ENCODE measurements at places on chromosomes 6 and 20.

DNA sequence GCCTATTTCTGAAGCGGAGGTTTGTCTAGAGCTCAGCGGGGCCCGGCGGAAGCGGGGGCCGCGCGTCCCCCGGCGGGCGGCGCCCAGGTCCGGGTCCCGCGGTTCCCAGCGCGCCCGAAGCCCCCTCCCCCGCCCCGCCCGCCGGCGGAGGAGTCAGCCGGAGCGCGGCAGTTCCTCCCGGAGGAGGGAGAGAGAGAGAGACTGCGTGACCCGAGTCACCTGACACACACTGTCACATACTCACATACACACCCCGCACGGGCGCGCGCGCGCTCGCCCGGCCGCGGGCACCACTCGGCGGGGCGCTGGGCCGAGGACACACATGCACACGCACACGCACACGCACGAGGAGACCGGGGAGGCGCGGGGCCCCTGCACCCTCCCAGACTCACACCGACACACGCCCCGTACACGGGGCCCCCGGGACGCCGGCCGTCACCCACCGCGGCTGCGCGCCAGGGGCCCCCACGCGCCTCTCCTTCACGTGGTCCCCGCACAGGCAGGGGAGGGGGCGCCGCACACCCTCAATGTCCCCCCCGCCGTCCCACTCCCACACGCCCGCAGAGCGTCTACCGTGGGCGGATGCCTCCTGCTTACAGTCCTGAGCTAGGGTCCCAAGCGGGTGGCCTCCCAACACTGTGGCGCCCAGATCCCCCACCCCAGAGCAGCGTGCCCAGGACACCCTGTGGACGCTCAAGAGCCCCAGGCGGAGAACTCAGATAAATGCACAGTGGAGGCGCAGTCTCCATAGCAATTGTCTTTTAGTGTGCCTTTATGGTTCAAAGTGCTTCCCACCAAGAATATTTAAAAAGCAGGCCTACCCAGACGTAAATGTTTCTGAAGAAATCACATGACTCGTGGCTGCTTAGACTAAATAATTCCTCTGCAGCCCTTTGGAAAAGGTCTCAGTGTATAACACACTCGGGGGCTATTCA is at the start of gene RRAGD:
Gene RRAGD, minus strand, starts transcription at position 203 of the 935 bp plus-strand sequence. CDS start 280 bp downstream, outside the sequence.
- DNase-seq: no peak

DNA sequence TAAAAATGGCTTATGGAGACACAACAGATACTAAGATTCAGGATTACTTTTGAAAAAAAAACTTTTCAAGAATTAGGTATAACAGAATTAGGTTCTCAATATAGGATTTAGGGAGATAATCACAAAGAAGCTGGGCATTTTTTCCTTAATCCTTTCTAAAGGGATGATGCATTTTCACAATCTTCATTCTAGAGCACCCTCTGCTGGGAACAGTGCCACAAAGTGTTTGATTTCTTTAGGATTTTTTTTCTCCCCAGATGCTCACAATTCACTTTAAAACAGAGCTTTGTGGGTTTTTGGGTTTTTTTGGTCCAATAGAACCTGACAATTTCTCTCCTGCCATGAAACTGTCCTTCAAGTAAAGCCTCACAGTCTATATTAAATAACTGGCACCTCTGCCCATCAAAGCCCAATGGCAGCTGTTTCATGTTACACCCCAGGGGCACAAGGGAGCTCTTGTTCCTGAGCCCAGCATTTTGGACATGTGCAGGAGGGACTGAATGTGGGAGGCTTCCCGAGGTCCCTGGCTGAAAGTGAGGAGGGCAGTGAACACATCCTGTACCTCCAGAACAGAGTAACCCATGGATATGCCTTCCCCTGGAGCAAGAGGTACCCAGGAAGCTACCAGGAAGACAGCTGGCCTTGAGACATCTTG is 39.7 kb downstream of the PREP start:
- DNase-seq: peak; percentile 7

DNA sequence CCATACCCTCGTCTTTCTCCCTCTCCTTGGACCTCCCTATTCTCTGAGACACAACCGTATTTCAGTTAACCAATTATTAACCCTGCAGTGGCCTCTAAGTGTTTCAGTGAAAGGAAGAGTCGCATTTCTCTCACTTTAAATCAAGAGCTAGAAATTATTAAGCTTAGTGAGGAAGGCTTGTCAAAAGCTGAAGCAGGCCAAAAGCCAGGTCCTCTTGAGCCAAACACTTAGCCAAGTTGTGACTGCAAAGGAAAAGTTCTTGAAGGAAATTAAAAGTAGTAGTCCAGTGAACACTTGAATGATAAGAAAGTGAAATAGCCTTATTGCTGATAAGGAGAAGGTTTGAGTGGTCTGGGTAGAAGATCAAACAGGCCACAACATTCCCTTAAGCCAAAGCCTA is 58.3 kb downstream of the SNX9 start:
- DNase-seq: no peak

- no peak for DNase-seq
Measured at GRCh38 chr6:158536891-158537798, 22.7 kb upstream of the TMEM181 start.

- no peak for DNase-seq
Measured at GRCh38 chr6:27332692-27333641, 20.9 kb upstream of the POM121L2 start.

DNA sequence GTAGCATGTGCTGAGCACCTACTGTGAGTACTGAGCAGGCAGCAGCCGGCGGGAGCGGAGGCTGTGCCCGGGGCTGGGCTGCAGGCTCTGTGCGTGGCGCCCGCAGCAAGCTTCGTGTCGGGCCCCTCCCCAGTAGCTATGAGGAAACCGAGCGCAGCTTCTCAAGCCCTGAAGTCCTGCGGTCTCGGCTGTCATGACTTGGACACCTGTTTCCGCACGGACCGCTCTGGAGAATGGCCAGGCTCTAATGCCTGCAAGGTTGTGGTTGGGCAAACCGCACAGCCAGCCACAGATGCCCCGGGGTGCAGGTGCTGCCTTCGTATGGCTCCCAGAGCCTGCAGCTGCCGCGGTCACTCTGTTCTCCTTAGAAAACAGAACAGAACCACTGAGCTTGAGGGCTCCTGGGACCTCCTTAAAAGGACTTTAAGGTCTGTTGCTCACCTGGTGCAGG is 33.7 kb downstream of the PYGB start:
- DNase-seq: no peak

GRCh38 chr20:43960231-43960630 is 45.6 kb downstream of the TOX2 start:
- DNase-seq: no peak

DNA sequence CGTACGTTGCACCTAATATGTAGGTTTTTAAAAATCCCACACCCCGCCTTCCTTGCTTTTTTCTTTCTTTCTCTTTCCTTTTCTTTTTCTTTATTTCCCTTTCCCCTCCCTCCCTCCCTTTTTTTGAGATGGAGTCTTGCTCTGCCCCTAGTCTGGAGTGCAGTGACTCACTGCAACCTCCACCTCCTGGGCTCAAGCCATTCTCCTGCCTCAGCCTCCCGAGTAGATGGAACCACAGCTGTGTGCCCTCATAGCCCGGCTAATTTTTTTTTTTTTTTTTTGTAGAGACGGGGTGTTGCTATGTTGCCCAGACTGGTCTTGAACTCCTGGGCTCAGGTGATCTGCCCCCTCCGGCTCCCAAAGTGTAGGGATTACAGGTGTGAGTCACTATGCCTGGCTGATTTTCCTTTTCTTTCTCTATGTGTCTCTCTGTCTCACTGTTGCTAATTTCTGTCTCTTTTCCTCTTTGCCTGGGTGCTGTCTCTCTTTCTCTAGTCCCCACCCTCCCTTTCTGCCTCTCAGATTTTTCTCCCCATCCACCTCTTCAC is 61.2 kb downstream of the SRC start:
- no peak for DNase-seq

- DNase-seq: no peak
Measured at GRCh38 chr20:17594443-17594842, 24.6 kb downstream of the DSTN start.

GRCh38 chr6:17892097-17892686 is 95.2 kb downstream of the KIF13A start:
- DNase-seq: no peak

- no peak for DNase-seq
Measured at GRCh38 chr6:53751417-53751816, 43.4 kb upstream of the LRRC1 start.

- peak; percentile 16 for DNase-seq
Measured at GRCh38 chr20:40848526-40848925, 159.5 kb upstream of the MAFB start.

DNA sequence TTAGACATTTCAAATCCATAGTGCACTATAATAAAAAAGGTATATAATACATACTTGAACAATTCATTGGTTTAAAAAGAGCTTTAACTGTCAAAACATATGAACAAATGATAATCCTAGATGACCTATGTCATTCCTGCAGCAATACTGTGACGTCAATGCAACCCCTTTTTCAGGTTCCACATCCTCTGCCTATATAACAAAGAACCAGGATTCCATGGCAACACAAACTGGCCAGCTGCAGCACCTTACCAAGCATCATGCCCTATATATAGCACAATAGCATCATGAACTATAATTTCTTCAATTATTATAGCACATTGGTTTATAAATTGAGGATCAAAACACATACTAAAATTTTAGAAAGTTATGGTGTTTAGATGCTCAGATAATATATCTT is 578 bp upstream of the PTCHD4 start:
- no peak for DNase-seq

GRCh38 chr6:44504301-44504791 is 116.8 kb downstream of the CDC5L start:
- DNase-seq: peak; percentile 49

DNA sequence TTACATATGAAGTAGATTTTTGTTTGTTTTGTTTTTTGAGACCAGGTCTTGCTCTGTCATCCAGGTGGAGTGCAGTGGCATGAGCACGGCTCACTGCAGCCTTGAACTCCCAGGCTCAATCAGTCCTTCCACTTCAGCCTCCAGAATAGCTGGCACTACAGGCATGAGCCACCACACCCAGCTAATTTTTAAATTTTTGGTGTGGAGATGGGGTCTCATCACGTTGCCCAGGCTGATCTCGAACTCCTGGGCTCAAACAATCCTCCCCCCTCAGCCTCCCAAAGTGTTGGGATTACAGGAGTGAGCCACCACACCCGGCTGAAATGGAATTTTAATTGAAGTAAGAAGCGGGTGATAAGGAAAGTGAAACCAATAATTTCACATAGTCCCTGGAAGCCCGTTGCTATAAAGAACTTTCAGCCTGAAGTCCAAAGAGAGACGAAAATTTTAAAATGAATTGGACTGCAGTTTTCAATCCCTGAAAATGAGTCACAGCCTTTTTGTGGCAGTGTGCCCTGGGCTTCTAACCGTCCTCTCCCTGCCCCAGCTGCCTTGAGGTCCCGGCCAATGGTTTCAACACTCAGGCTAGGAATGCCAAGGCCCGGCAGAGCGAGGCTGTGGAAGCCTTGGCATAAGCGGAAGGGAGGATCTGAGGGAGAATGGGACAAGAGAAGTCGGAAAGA is 757 bp downstream of the RAET1E start:
- DNase-seq: no peak

GRCh38 chr6:143806282-143807102 is 36.6 kb upstream of the LTV1 start:
- DNase-seq: no peak

- no peak for DNase-seq
Measured at GRCh38 chr6:14146506-14147096, 29.0 kb downstream of the CD83 start.

- DNase-seq: no peak
Measured at GRCh38 chr20:43953919-43954592, 39.4 kb downstream of the TOX2 start.

- no peak for DNase-seq
Measured at GRCh38 chr6:106112433-106112832, 26.3 kb downstream of the PRDM1 start.

DNA sequence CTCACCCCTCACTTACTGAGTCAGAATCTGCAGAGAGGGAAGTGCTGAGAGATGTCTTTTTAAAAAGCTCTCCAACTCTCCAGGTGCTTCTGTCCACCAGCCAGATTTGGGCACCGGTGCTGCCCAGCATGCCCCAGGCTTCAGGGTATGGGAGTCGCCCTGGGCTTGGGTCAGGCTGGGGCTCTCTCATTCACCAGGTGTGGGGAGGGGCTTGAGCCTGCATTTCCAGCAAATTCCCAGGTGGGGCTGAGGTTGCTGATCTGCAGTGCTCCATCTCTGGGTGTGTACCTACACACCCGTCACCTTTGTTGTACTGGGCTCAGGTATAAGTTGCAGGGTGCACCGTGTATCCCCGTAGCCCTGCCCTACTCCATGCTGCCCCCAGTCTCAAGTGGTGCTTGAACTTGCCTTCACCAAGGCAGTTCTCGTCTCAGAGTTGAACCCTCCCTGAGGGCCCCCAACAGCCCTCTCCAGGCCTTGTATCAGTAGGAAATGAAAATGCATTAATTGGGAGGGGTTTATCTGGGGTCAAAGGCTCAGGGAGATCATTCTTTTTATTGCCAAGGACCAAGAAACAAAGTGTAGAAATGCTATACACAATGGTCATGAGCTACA is 23.5 kb downstream of the PPP1R3G start:
- no peak for DNase-seq

GRCh38 chr6:42051268-42051653 is 937 bp downstream of the TAF8 start:
- no peak for DNase-seq

DNA sequence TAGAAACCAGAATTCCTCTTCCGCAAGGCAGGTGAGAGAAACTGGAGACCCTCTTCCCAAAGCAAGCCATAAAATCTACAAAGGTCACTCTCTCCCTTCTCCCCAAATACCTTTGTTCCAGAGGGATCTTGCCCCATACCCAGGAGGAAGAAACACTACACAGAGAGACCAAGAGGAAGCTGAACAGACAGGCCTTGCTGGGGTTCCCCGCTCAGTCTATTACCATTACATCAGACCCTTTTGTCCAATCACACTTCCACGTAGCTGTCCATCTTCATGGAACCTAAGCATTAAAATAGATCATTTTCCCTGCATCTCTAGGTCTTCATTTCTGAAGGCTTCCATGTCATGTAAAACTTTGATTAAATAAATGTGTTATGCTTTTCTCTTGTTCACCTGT is 32.1 kb downstream of the METTL24 start:
- no peak for DNase-seq

- no peak for DNase-seq
Measured at GRCh38 chr6:167394339-167394738, 69.5 kb downstream of the TTLL2 start.

- DNase-seq: no peak
Measured at GRCh38 chr20:41352666-41353065, 12.0 kb downstream of the LPIN3 start.

DNA sequence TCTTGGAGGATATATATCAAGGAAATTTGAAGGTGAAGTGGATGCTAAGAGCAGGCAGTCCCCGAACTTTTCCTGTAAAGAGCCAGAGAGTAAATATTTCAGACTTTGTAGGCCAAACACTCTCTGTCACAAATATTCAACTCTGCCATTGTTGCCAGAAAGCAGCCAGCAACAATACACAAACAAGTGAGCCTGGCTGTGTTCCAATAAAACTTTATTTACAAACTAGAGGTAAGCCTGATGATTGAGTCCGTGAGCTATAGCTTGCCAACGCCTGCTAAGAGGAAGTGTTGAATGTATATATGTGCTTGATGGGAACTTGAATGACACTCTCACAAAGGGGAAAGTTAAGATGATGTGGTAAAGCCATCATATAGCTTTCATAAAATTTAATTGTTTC is 166.0 kb upstream of the PLN start:
- DNase-seq: no peak

GRCh38 chr6:140782941-140783340 is 1349.8 kb upstream of the GJE1 start:
- no peak for DNase-seq

GRCh38 chr6:127463056-127463455 is 3.9 kb upstream of the KIAA0408 start:
- DNase-seq: no peak

Measured in right renal pelvis (tissue), 4 donors.